Esophagus squamous epithelium (tissue), 5 donors: ENCODE measurements at places on chromosomes 11 and 22. TPM values are rescaled to one million over a fixed set of nuclear protein-coding genes. Genes with fewer than 3 reads are reported as not detected.

The MAP6 gene
- 0.38 TPM for total RNA-seq

GRCh38 chr11:119154178-119154577, 5.3 kb downstream of the ABCG4 start:
- no peak for DNase-seq

GRCh38 chr11:27820249-27820648, 120.0 kb upstream of the BDNF start:
- DNase-seq: no peak

DNA sequence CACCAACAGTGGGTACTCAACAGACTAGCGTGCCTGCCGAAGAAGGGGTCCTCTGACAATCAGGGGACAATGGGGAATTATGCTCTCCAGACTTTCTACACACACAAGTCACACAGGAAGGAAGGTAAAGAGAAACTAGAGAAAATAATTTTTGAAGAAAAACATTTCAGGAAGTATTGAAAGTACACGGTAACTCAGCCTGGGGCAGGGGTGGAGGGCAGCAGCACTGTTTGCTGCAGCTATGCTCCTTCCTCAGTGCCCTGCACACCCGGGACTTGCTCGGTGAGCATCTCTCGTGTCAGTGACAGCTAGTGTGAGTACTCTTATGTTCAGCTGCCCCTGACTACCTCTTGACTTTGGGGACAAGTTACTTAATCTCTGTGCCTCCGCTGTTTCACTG, 18.0 kb upstream of the APOA1 start:
- no peak for DNase-seq

The GSTT2B gene
- total RNA-seq: 9.9 TPM

DNA sequence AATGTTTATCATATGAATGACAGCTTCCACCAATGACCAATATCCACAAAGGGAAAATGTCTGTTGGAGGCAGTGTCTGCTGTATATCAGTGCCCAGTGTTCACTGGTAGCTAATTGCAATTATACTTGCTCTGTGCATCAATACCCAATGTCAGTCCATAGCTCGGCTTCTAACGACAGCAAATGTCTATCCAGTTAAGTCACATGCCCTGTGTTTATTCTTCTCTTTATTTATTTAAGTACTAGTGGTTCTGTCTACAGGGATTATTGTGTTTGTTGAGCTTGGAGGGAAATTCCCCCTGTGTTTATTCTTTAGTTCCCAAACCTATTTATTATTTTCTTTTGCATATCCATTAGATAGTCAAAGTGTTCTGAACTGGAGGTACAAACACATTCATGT, 18.6 kb downstream of the TSKU start:
- DNase-seq: no peak

DNA sequence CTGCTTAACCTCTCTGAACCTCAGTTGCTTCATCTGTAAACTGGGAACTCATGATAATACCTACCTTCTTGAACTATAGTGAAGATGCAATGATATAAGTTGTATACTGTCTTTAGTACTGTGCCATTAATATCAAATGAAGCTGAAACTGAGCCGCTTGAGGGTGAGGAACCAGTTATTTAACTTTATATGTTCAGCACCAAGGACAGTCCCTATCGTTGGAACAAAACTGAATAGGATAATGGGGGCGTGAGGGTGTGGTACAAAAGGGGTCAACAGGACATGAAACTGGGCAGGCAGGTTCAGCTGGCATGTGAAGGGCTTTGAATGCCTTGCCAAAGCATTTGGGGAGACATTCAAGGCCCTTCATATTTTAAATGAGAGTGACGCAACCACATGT, 112.6 kb downstream of the C11orf91 start:
- no peak for DNase-seq

- no peak for DNase-seq
These were observed 90.3 kb downstream of the ZBTB16 start for GRCh38 chr11:114149689-114150407.

DNA sequence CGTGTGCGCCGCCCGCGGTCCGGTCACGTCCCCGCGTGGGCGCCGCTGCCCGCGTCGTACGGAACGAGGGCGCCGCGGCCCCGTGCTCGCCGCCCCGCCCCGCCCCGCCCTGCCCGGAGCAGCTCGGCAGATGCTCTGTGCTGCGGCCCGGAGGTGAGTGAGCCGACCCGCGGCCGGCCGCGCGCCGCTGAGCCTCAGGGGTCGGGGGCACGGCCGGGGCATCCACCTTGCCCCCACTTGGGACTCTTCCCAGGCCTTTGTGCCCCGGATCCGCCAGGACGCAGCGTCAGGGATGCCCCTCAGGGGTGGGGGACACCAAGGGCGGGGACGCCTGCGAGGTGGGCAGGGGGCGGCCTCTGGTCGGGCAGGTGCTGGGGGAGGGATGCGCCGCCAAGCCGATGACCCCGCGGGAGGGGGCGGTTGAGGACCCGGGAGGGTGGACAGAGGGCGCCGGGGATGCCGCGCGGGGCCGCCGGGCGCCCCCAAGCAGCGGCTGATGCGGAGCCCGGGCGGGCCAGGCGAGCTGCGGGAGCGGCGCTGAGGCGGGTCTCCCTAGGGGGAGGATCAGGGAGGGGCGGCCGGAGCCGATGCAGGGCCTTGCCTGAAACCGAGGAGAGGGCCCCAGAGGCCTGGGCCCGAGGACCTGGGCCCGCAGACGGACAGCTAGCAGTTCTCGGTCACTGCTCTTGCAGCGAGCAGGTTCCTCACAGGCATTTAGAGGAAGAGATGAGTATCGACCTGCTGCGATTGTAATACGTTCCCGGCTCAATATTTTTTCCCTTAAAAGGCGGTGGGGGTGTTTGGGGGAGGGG, at the start of gene GNAZ:
GNAZ (plus strand) TSS at position 102 of the 812 bp plus-strand sequence. CDS start 25,177 bp downstream, outside the sequence.
- DNase-seq: no peak

- no peak for DNase-seq
These were observed 17.4 kb downstream of the PLXNB2 start for GRCh38 chr22:50289942-50290630.

DNA sequence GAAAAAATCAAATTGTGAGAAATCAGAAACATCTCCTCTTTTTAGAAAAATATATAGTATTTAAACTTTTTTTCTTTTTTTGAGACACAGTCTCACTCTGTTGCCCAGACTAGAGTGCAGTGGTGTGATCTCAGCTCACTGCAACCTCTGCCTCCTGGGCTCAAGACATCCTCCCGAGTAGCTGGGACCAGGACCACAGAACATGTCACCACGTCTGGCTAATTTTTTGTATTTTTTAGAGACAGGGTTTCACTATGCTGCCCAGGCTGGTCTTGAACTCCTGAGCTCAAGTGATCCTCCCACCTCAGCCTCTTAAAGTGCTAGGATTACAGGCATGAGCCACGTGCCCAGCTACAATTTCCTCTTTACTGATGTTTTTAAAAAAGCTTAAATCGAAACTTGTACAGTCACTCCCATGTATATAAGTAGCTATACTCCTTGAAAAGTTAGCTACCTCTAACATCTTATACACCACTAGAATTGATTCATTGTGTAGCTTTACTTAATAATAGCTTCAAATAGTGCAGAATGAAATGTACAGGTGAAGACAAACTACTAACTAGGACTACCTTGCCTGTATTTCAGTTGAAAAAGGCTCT, 10.3 kb downstream of the EIF4G2 start:
- DNase-seq: no peak

- DNase-seq: no peak
These were observed 40.5 kb downstream of the LRRC32 start for GRCh38 chr11:76629853-76630599.

The UBQLNL gene
- not detected for total RNA-seq

GRCh38 chr11:119860561-119861094, 131.6 kb upstream of the NECTIN1 start:
- no peak for DNase-seq

The TIGD3 gene
- 0.13 TPM for total RNA-seq

DNA sequence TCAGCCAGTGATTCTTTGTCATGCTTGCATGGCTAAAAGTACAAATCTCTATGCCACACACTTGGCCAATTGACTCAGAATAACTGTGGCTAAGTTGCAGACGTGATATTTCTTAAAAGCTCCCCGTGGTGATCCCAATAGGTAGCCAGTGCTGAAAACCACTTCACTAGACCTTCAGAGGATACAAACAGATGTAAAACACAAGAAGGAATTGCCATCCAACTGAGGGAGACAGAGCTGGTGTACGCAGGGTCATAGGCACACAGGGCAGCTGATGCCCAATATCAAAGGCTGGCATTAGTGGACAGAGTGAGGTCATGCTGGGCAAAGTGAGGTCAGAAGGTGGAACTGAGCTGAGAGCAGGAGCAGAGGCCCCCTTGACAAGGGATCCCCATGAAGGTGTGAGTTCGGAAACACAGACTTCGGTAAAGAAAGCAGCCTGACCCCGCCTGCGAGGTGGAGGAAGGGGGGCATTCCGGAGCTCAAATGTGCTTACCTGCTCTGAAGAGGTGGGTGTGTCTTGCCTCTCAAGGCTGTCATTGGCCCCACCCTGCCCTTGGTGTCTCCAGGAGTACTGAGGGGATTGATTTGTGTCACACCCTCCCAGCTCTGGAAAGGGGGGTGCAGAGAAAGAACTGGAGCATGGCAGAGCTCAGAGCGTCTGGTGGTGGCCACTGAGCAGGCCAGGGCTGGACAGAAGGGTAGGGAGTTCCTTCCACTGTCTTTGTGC, 344.9 kb upstream of the B3GAT1 start:
- DNase-seq: no peak

GRCh38 chr22:29147331-29147899, 58.3 kb upstream of the EMID1 start:
- no peak for DNase-seq

The KRTAP5-10 gene
- not detected for total RNA-seq

- DNase-seq: no peak
These were observed 11.4 kb upstream of the VSTM5 start for GRCh38 chr11:93861808-93862207.

- DNase-seq: no peak
These were observed 31.0 kb downstream of the MCM5 start for GRCh38 chr22:35430897-35431322.

DNA sequence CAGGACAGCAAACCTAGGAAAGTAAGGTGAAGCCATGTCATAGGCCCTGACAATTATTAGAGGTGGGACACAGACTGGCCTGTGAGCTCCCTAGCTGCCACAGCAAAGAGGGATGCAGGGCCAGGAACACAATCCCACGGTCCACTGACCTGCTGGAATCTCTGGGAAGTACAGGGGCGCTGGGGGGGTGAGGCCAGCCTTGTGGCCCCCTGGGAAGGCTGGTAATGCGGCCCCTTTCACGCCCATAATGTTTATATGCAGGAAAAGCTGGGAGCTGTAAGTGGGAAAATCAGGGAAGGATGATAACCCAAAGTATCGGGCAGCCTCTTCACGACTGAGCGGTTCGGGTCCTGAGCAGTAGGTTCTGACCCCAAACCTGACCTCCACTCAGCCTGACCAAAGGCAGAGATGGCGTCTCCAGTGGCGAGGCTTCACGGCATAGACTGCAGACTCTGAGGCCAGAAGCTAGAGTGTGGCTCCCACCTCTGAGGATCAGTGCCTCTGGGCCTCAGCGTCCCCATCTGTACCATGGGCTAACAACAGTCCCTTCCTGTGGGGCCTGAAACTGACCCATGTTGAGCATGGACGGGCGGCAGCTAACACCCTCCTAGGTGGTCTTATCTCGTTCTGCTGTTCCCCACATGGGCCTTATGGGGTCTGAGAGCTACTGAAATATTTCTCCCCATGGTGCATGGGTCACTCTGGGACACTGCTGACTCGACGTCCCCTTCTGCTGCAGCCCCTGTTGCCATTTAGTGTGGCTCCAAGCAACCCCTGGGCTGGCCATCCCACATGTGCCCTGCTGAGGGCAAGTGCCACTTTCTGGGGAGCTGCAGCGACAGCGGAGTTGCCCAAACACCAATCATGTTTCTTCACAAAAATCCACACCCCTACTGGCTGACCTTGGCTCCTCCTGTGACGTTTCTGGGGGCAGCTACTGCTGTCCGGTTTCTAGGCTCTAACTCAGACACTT, 101.8 kb downstream of the PHF21B start:
- no peak for DNase-seq

The PRR33 gene
- total RNA-seq: not detected
